Upper lobe of right lung (tissue), 1 donor: ENCODE measurements at places on chromosomes 5 and 9. TPM values are rescaled to one million over a fixed set of nuclear protein-coding genes. Genes with fewer than 3 reads are reported as not detected.
A peak's percentile ranks its signal among the peaks of the same experiment; 100 is the strongest.

TRPM3 gene
- total RNA-seq = 0.35 TPM

DDX46 gene
- 37.4 TPM for total RNA-seq

PRR16 gene
- total RNA-seq = 3.1 TPM

BRINP1 gene
- 1.5 TPM for total RNA-seq

NR5A1 gene
- total RNA-seq = not detected

TXNDC8 gene
- total RNA-seq = not detected

IFNA21 gene
- total RNA-seq = not detected

- peaks cover 52% of the 10 kb centered on the region for H3K4me1 ChIP-seq
- DNase-seq = peak; percentile 88
- no peaks in the 10 kb centered on the region for H3K27me3 ChIP-seq
These were observed 798 bp downstream of the REEP5 start for GRCh38 chr5:112921026-112921832.

DNA sequence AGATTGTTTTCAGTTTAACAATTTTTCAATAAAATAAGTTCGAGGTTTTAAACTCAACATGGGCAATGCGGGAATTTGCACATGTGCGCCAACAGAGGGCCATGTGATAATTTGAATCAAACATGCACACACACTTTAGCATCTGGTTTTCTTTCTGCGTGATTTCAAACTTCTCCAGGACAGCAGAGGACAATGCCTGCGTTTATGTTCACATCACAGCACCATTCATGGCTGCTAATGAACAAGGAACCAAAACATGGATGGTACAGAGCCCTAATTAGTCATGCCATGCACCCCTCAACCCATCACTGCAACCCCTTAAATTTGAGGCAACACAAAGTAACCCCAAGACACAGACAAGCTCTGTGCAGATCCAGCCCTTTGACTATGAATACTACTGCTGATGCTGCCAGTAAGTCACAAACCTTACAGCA, 2.8 kb downstream of the SHC3 start:
- no peak for DNase-seq
- H3K27ac ChIP-seq = peak overlapping the region; percentile 68
- H3K36me3 ChIP-seq = no peaks in the 10 kb centered on the region

- no peaks in the 10 kb centered on the region for H3K4me1 ChIP-seq
- no peak overlapping the region for H3K27ac ChIP-seq
- H3K36me3 ChIP-seq = no peaks in the 10 kb centered on the region
- no peaks in the 10 kb centered on the region for H3K27me3 ChIP-seq
- no peak overlapping the region for H3K4me3 ChIP-seq
These were observed 7.5 kb upstream of the ERAP2 start for GRCh38 chr5:96868603-96869371.

DNA sequence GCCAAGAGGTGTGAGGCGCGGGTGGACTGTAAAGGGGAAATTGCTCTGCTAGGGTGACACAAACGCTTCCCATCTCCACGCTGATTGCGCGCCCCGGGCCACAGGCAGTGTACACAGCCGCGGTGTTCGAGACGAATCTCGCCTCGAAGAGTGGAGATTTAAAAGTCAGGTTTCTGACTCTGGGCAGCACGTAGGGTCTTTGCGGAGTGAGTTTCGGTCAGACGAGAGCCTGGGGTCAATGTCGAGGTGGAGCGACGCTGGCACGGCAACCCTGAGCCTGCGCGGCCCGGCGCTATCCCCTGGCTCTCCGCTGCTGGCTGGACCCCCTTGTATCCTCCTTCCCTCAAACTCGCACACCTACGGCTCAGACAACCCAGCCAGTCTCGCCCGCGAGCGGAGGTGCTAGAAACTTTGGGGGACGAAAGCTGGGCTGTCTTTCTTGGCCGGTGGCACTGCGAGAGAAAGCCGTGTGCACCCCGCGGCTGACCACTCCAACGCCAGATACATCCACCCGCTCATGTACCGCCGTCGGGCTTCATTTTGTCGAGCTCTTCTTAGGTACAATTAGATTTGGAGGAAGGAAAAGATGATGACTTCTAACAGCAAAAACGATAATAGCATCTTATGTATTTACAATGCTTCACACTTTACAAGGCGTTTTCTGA, 5.4 kb upstream of the FOXB2 start:
- peaks cover 10% of the 10 kb centered on the region for H3K4me1 ChIP-seq
- no peak overlapping the region for H3K27ac ChIP-seq
- H3K4me3 ChIP-seq = no peak overlapping the region
- no peaks in the 10 kb centered on the region for H3K36me3 ChIP-seq
- H3K27me3 ChIP-seq = peaks cover 97% of the 10 kb centered on the region

DNA sequence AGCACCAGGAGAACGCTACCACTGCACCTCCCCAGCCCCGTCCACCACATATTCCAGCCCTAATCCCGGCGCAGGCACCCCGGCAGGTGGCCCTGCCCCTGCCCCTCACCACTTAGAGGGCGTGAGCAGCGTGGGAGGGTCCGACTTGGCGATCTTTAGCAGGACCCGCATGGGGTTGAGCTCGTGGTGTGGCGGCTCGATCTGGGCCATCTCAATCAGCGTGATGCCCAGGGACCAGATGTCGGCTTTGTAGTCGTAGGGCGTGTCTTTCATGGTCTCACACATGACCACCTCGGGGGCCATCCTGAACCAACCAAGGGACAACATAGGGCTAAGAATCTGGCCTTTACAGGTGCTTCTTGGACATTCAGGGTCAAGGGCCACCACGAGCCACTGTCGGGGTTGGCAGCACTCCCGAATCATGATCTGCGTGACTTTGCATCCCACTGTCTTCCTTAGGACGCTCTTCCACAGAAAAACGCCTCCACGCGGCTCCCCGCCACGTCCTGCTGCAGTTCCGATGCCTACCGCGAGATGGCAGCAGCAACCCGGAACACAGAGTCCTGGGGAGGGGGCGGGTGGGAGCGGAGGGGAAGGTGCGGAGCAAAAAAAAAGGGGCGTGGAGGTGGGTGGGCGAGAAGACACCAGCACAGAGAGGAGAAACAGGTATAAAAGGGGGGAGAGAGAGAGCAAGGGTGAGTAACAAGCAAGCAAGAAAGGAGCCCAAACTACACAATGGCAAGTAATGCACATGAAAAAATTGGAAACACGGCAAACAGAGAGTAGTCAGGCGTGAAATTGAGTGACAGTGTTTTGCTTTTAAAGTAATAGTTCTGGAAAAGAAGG, 81.3 kb downstream of the STK10 start:
- H3K36me3 ChIP-seq = peaks cover 27% of the 10 kb centered on the region
- H3K27me3 ChIP-seq = no peaks in the 10 kb centered on the region
- H3K4me1 ChIP-seq = peaks cover 56% of the 10 kb centered on the region
- peak overlapping the region; percentile 16 for H3K4me3 ChIP-seq
- H3K27ac ChIP-seq = no peak overlapping the region
- peak; percentile 75 for DNase-seq

GRCh38 chr5:73118391-73118973, 1.9 kb upstream of the TMEM171 start:
- peaks cover 8% of the 10 kb centered on the region for H3K4me1 ChIP-seq
- no peak overlapping the region for H3K27ac ChIP-seq
- H3K36me3 ChIP-seq = no peaks in the 10 kb centered on the region
- DNase-seq = no peak
- H3K27me3 ChIP-seq = peaks cover 17% of the 10 kb centered on the region

GRCh38 chr5:14351845-14352712, 208.9 kb downstream of the TRIO start:
- H3K27me3 ChIP-seq = no peaks in the 10 kb centered on the region
- no peak overlapping the region for H3K4me3 ChIP-seq
- peaks cover 8% of the 10 kb centered on the region for H3K36me3 ChIP-seq
- DNase-seq = peak; percentile 73
- H3K27ac ChIP-seq = no peak overlapping the region

DNA sequence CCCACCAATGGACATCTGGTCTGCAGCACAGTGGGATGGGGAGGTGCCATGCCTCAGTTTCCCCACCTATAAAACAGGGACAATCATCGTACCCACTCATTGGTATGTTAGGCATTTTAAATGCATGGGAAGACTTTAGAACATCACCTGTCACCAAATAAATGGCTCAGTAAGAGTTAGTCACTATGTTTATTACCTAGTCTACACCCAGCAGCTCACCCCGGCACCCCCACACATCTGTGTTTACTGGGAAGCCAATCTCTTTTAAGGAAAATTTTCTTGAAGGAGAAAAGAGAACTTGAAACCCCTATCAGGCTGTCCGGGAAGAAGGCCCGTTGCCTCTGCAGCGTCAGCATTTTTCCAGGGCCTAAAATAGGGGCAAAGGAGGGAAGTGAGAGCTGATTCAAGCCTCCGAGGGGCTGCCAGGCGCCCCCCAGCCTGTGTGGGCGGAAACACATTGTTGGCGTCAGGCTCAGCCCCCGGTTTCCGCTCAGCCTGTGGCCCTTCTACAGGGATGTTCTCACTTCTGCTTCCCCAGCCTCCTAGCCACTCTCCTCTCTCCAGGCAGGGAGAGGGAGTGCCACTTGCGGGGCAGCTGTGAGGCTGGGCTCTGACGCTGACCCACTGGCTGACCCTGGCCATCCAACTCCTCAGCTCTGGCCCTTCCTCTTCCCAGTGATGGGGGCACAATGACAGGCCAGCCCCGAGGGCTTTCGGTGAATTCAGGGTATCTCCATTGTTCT, 4.6 kb downstream of the CSF1R start:
- peak; percentile 91 for DNase-seq
- peak overlapping the region; percentile 14 for H3K4me3 ChIP-seq
- H3K36me3 ChIP-seq = no peaks in the 10 kb centered on the region
- H3K27me3 ChIP-seq = no peaks in the 10 kb centered on the region
- peaks cover 10% of the 10 kb centered on the region for H3K4me1 ChIP-seq

- H3K4me3 ChIP-seq = peak overlapping the region; percentile 57
- no peaks in the 10 kb centered on the region for H3K36me3 ChIP-seq
- H3K27me3 ChIP-seq = peaks cover 50% of the 10 kb centered on the region
- DNase-seq = no peak
- H3K4me1 ChIP-seq = peaks cover 20% of the 10 kb centered on the region
These were observed 35.8 kb upstream of the NFIB start for GRCh38 chr9:14349447-14350348.

- DNase-seq = no peak
- no peaks in the 10 kb centered on the region for H3K36me3 ChIP-seq
- H3K27ac ChIP-seq = no peak overlapping the region
These were observed 195.9 kb upstream of the VLDLR start for GRCh38 chr9:2425676-2426075.
